ENCODE measurements at places on chromosomes 3 and 15. TPM values are rescaled to one million over a fixed set of nuclear protein-coding genes. Genes with fewer than 3 reads are reported as not detected.

The TTLL13 gene
- 0.17 TPM for total RNA-seq

The SNX33 gene
- 41.4 TPM for total RNA-seq

The SCAANT1 gene
- not detected for total RNA-seq

The GPX1 gene
- total RNA-seq: 275 TPM
